ENCODE measurements at places on chromosomes 7 and 10. TPM values are rescaled to one million over a fixed set of nuclear protein-coding genes. Genes with fewer than 3 reads are reported as not detected.

- H3K27ac ChIP-seq: no peak overlapping the region
- DNase-seq: no peak
- no peaks in the 10 kb centered on the region for H3K27me3 ChIP-seq
- no peak overlapping the region for H3K4me3 ChIP-seq
- H3K4me1 ChIP-seq: no peaks in the 10 kb centered on the region
Observed at GRCh38 chr10:33027088-33027487, 69.1 kb upstream of the ITGB1 start.

DNA sequence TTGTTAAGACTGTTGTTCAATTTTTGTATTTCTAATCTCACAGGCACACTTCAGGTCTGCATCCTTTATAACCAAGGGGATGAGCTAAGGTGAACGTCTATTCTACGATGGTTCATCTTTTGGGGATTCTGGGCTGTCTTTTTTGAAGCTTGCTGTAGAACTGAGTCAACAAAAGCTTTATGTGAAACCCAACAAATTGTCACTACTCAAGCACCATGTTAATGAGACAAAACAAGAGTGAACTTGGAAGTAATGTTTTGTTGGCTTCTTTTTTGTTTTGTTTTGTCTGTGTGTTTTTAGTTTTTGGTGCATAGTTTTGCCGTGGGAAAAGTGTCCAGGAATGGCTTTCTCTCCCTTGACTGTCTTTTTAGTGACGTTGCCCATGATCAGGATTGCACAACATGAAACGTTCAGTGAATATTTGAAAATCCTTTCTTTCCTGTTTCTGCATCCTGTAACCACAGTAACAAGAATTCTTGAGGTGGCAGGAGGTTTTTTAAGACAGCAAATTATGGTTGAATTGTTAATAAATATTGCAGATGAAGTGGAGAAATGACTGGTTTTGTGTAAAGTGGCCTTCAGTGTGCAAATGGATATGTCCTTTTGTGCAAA, 65.6 kb downstream of the WIPF3 start:
- H3K36me3 ChIP-seq: no peaks in the 10 kb centered on the region
- no peak overlapping the region for H3K27ac ChIP-seq
- H3K27me3 ChIP-seq: no peaks in the 10 kb centered on the region

DNA sequence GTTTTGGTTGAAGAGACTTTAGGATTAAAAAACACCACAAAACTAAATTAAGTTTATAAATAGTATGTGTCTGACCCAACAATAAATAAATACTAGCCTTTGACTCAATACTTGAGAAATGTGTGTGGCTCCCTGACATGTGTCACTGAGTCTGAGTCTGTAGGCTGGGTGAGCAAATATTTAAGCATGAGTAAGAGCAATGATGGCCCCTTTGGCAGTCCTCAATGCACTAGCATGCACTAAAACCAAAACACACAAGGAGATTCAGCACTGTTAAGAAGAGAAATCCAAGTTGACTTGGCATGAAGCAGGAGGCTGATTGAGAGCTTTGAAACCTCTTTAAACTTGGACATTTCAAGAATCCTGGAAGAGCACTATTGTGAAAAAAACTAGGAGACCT, 37.1 kb downstream of the CCDC71L start:
- no peak overlapping the region for H3K27ac ChIP-seq
- H3K4me1 ChIP-seq: peaks cover 2% of the 10 kb centered on the region
- H3K36me3 ChIP-seq: no peaks in the 10 kb centered on the region

GRCh38 chr7:51243631-51244030, 73.0 kb downstream of the COBL start:
- H3K4me3 ChIP-seq: no peak overlapping the region
- H3K4me1 ChIP-seq: peaks cover 3% of the 10 kb centered on the region
- H3K36me3 ChIP-seq: no peaks in the 10 kb centered on the region
- no peak for DNase-seq
- no peak overlapping the region for H3K27ac ChIP-seq

DNA sequence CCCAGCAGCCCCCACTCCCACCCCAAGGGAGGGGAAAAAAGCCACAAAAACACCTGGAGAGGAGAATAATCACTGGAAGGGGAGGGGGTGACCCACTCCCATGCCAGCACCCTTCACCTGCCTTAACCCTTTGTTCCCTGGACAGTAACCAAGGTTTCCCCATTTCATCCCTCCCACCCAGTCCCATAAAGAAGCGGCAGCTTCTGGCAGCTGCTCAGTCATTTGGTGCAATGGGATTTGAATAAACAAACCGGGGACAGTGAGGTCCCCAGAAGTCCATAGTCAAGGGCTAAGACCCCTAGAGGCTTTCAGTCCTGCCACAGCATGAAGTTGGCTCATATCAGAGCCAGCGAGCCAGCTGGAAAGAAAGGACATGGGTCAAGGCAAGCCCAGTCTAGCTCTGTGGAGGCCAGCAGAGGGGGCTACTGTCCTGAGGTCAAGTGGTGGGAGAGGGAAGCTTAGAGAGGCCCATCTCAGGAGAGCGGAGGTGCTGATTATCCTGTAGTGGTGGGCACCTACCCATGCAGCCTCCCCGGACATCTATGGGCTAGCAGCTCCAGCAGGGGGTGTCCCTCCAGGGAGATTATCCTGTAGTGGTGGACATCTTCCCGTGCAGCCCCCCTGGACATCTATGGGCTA, 58.9 kb upstream of the LBX1 start:
- no peaks in the 10 kb centered on the region for H3K27me3 ChIP-seq
- peaks cover 15% of the 10 kb centered on the region for H3K4me1 ChIP-seq
- H3K4me3 ChIP-seq: no peak overlapping the region
- H3K36me3 ChIP-seq: no peaks in the 10 kb centered on the region

DNA sequence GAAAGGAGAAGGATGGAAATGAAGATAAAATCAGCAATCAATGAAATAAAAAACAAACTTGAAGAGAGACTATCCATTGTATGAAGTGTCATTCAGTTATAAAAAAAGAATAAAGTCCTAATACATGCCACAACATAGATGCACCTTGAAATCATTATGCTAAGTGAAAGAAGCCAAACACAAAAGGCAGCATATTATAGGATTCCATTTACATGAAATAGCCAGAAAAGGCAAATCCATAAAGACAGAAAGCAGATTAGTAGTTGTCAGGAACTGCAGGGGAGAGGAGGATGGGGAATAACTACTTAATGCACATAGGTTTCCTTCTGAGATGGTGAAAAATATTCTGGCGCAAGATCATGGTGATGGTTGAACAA, 6.6 kb upstream of the PON1 start:
- H3K4me1 ChIP-seq: peaks cover 37% of the 10 kb centered on the region
- peak overlapping the region; percentile 64 for H3K4me3 ChIP-seq
- DNase-seq: no peak
- peak overlapping the region; percentile 42 for H3K27ac ChIP-seq
- no peaks in the 10 kb centered on the region for H3K27me3 ChIP-seq
- no peaks in the 10 kb centered on the region for H3K36me3 ChIP-seq

GRCh38 chr7:6479067-6479466, 31.3 kb upstream of the DAGLB start:
- no peak for DNase-seq
- no peak overlapping the region for H3K4me3 ChIP-seq
- H3K27me3 ChIP-seq: no peaks in the 10 kb centered on the region
- H3K27ac ChIP-seq: no peak overlapping the region
- H3K36me3 ChIP-seq: peaks cover 4% of the 10 kb centered on the region
- peaks cover 55% of the 10 kb centered on the region for H3K4me1 ChIP-seq

GRCh38 chr10:26528715-26529393, 90.7 kb downstream of the APBB1IP start:
- no peaks in the 10 kb centered on the region for H3K27me3 ChIP-seq
- no peak for DNase-seq
- H3K36me3 ChIP-seq: peaks cover 20% of the 10 kb centered on the region

DNA sequence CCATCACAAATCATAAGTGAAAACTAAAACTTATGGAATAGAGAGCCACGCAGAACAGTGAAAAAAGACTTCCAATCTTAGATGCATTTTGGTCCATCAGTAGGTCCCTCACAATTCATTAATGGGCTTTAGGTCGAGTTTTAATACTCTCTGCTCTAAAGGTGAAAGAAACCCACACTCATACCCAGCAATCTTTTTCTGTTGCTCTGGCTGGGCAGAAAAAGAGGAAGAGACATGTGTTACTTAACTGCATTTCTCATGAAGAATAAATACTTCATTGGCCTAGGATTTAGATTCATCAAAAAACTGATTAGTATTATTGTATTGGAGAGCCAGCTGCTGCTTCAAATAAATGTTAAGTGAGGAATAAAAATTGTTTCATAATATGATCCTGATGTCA, 645.7 kb downstream of the PHTF2 start:
- H3K36me3 ChIP-seq: no peaks in the 10 kb centered on the region
- no peak for DNase-seq
- no peaks in the 10 kb centered on the region for H3K4me1 ChIP-seq
- H3K27ac ChIP-seq: no peak overlapping the region
- H3K4me3 ChIP-seq: no peak overlapping the region
- H3K27me3 ChIP-seq: no peaks in the 10 kb centered on the region

- no peaks in the 10 kb centered on the region for H3K36me3 ChIP-seq
- no peak for DNase-seq
- no peak overlapping the region for H3K4me3 ChIP-seq
Observed at GRCh38 chr10:3623746-3624145, 161.3 kb downstream of the KLF6 start.

- H3K36me3 ChIP-seq: no peaks in the 10 kb centered on the region
- no peaks in the 10 kb centered on the region for H3K4me1 ChIP-seq
Observed at GRCh38 chr7:68789597-68789996, 808.7 kb upstream of the AUTS2 start.

GRCh38 chr7:42611961-42612360, 299.9 kb downstream of the C7orf25 start:
- no peak overlapping the region for H3K27ac ChIP-seq
- no peaks in the 10 kb centered on the region for H3K27me3 ChIP-seq
- H3K4me3 ChIP-seq: no peak overlapping the region
- no peaks in the 10 kb centered on the region for H3K4me1 ChIP-seq
- no peak for DNase-seq

Gene HYAL4
- total RNA-seq: not detected

Gene SFTPA2
- total RNA-seq: 0.17 TPM

Gene LEP
- total RNA-seq: not detected

Gene ADIRF
- total RNA-seq: 17.1 TPM

Gene FFAR4
- total RNA-seq: 0.17 TPM

Gene GRK5
- total RNA-seq: 4.5 TPM

Gene GNGT1
- not detected for total RNA-seq

Gene GNAT3
- not detected for total RNA-seq

Measured in liver (tissue), 10 donors.